ENCODE measurements at places on chromosomes 1 and 21.

GRCh38 chr1:86489242-86489878, 20.6 kb downstream of the CLCA1 start:
- DNase-seq: no peak

- DNase-seq: no peak
Measured at GRCh38 chr1:232917053-232917452, 33.4 kb upstream of the NTPCR start.

- DNase-seq: no peak
Measured at GRCh38 chr1:26861286-26861701, 1.7 kb upstream of the SFN start.

DNA sequence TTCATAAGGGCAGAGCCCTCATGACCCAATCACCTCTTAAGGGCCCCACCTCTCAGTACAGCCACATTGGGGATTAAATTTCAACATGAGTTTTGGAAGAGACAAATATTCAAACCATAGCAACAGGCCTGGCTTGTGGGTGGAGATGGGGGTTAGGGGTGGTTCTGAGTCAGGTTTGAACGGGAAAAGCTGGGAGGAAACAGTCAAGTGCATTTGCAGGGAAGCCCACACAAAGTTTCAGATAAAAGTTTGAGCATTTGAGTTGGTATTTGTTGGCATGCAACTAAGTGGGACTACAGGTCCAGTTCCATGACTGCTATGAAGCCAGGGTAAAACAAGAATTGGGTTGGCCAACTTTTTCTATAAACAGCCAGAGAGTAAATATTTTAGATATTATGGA, 21.0 kb upstream of the PADI2 start:
- DNase-seq: no peak

DNA sequence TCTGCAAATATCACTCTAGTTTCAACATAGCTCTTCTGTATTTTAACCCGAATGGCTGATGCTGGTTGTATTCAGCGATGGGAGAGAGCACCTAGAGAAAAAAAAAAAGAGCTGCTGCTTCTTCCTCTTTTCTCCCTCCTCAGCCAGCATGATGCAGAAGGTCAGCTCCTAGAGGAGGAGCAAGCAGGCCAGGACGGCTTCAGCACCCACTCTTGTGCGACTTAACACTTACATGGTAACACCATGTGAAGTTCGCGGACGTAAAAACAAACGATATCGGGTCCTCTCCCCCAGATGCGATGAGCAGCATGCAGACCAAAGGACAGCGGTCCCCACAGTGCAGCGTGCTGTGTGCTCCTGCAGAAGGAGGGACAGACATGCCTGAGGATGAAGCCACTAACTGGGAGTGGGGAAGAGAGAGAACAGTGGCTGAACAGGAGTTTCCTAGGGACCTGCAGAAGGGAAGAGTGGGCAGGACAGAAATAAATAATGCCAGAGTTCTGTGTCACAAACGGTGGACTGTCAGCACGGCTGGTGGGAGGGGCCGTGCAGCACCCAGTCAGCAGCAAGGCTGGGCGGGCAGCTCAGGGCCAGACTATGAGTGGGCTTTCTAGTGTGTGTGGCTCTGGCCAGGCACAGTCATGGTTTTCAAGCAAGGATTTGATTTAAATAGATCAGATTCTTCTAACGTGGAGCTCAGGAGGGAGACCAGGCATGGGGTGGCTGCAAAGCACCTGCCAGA, 11.4 kb upstream of the B3GALT5 start:
- no peak for DNase-seq

DNA sequence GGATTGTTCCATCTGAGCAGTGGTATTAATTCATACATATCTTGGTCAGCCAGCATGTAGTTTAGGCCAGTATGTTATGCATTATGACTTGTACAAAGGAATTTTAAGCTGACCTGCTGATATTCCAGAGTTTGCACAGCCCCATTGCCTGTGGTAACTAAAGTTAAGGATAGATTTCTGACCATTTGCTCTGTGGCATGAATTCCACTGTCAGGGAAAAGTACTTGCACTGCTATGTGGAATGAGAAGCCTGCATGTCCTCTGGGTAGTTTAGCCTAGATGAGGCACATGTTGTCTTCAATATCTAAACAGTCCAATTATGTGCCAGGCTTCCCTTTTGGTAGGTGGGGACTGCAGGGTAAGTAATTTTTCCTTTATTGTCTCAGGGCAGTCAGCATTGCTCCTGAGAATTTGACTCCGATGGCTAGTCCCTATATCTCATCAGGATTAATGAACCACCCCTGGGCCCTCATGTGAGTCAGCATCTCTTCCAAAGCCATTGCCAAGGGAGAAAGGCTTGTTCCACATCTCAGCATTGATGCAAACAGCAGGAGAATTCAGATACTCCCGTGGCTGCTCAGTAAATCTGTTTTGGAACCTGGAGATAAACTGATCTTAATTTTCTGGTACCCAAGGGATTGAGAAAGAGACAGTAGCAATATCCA, 30.2 kb downstream of the NEK7 start:
- no peak for DNase-seq

DNA sequence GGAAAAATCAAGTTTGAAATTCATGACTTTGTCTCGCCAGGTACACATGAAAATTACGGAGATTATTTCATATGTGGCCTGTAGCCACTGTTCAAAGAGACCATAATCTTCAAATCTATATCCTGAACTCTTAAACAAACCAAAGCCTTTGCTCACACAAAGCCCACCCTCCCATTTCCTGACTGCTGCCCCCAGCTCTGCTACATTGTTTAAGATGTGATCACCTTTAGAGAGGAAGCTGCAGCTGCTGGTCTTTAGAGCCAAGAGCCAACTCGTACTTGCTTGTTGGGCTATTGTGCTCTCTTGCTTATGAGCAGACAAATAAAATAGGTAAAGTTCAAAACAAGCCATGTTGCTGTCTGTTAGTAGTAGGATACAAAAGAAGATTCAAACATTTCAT, 71.9 kb downstream of the DTL start:
- no peak for DNase-seq

- no peak for DNase-seq
Measured at GRCh38 chr1:34404804-34405203, 228.1 kb downstream of the C1orf94 start.

DNA sequence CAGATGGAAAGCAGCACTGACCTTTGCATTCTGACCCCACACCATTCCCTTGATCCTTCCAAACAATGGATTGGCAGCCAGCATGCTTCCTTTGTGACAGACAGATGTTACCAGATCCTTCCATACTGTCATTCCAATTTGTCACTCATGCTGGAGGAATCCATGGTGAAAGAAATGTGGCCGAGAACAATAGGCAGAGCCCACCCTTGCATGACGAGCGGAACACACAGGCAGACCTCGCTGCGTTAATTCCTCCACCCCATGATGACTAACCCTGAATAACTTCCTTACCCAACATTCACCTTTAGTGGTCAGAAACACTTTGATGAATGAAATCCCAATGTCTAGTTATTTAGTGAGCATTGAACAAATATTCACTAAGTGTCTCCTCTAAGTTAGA, 45.1 kb downstream of the PDPN start:
- DNase-seq: no peak

DNA sequence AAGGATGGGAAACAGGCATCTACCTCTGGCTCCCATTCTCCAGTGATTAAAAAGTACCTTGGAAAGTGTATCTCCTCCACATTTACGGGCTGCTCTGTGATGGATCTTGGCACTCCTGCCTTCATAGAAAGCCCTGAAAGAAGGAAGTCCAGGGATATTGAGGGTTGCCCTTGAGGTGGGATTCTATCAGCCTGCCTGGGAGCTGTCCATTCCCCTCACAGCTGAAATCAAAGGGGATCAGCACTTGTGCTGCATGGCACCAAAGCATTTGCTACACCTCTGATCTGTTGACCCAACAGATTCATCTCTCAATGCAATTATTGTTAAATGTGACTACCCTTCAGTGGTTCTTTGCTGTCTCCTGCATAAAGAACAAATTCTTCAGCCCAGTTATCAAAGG, 442.0 kb upstream of the RUNX1 start:
- DNase-seq: no peak

GRCh38 chr1:32635508-32636277, 14.7 kb downstream of the ZBTB8OS start:
- DNase-seq: no peak

DNA sequence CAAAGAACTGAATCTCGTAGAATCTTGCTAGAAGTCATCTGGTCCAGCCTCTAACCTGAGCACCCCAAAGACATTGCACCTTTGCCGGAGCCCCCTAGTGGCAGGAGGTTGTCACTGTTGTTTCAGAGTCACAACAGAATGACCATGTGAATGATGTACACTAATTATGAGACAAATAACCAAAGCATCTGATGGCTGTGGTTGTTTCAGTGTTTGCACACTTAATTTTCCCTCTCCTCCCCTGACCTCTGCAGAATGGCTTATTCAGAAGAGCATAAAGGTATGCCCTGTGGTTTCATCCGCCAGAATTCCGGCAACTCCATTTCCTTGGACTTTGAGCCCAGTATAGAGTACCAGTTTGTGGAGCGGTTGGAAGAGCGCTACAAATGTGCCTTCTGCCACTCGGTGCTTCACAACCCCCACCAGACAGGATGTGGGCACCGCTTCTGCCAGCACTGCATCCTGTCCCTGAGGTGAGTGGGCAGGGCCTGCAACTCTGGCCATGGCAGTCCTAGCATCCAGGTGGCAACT, 26.4 kb downstream of the TRAF5 start:
- DNase-seq: peak; percentile 49

- DNase-seq: no peak
Measured at GRCh38 chr1:176033474-176033873, 173.6 kb downstream of the COP1 start.

- DNase-seq: peak; percentile 14
Measured at GRCh38 chr1:21607549-21608529, 61.3 kb downstream of the RAP1GAP start.

- no peak for DNase-seq
Measured at GRCh38 chr1:1237874-1238701, 6.1 kb downstream of the B3GALT6 start.

DNA sequence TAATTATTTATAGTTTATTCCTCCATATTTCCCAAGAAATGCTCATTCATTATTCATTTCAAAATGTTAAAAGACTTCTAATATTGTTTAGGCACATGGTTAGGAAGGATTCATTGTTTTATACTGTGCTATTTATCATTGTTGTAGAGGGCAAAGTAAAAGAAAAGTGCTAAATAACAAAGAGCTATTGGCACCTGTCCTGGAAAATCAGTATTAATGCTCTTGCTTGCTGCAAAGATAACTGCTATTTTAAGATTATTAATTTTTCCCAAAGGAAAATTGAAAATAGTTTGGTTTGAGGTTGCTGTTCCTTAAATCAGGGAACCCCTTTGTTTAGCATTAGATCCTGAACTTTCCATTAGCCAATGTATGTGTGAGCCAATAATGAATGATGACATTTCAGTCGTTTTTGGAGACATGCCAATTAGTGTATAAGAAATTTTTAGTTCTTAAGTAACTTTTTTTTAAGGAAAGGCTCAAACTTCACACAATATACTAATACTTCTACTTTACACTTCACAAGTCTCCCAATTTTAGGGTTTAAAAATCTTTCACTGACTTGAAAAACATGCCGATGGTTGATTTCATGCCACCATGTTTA, 39.9 kb downstream of the EPB41 start:
- no peak for DNase-seq

GRCh38 chr1:96944432-96945092, 223.0 kb downstream of the PTBP2 start:
- DNase-seq: no peak

- no peak for DNase-seq
Measured at GRCh38 chr1:87295445-87296110, 33.1 kb upstream of the LMO4 start.

- no peak for DNase-seq
Measured at GRCh38 chr1:94734963-94735901, 84.9 kb upstream of the SLC44A3 start.

DNA sequence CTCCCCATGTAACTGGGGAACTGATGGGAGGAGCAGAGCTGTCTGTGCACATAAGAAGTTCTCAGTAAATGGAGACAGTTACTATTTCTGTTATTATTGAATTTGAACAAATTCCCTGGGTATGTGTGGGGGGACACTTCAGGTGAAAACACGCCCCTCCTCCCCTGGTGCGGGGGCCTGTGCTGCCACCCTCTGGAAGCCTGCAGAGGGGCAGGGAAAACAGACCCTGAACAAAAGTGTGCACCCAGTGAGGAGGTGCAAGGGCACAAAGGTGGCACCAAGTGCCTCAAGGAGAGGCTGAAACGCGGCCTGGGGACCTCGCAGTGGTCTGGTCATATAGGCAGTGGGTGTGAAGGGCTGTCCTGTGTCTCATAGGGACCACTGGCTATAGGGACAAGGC, 18.2 kb upstream of the NADK start:
- DNase-seq: no peak

- peak; percentile 49 for DNase-seq
Measured at GRCh38 chr1:226678701-226679100, 60.4 kb downstream of the ITPKB start.

- DNase-seq: no peak
Measured at GRCh38 chr21:43269957-43270705, 101.3 kb downstream of the CRYAA start.
